ENCODE measurements at places on chromosomes 6 and 20.

GRCh38 chr20:41818369-41818768 lies 200.2 kb upstream of the CHD6 start:
- no peak for DNase-seq

DNA sequence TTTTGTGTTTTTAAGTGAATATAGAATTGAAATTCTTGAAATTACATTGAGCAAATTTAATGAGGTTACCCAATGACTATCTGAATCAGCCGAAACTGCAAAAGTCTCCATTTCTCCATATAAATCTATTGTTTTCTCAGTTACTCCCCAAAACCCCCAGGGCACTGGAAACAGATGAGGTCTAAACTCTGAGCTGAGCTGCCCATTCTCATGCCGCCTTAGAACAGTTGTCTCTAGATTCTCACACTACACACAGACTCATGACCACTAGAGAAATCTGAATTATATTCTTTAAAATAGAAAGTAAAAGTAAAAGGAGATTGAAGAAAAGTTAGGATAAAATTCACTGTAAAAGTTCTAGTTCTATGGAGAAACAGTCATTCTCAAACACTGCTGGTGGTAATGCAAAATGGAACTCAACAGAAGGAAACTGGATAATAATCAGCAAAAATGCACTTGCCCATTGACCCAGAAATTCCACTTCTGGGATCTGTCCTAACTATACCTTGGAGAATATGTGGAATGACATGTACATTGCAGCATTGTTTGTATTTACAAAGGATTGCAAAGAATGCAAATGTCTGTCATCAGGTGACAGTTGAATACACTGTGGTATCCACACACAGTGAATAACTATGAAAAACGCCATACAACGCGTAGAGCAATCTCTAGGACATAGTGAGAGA lies 125.5 kb downstream of the IPCEF1 start:
- no peak for DNase-seq

DNA sequence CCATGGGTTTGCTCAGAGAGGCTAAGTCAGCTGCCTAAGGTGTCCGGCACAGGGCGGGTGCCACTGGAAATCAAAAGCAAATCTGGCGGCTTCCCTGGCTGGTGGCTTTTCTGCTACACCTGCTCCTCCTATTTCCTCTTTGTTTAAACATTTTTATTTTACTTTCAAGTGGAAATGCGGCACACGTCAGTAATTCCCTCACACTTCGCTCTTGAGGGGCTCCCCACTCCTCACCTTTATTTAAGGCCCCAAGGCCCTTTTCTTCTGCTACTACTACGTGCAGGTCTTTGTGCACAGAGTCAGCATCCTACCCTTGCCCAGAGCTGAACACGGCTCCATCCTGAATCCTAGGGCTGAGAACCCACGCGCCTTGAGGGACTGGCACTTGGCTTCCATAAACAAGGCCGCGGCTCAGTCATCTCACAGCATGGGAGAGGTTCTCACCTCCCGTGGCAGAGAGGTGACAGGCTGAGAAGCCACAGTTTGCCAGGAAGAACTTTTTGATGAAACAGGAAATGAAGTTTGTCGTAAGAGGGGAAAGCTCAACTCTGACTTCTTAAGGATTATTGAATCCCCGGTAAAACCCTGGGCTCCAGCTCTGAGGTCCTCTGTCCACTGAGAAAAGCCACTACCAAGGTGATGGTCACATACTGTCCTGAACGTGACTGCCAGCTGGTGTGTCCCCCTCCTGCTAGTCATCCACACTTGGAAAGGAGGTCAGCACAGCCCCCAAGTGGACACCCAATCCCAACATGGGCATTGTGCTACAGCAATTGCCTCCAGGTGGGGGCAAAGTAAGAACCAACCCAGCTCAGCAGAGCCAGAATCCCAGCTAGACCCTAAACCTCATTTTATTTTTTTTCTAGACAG lies 48.0 kb downstream of the NFATC2 start:
- DNase-seq: no peak

DNA sequence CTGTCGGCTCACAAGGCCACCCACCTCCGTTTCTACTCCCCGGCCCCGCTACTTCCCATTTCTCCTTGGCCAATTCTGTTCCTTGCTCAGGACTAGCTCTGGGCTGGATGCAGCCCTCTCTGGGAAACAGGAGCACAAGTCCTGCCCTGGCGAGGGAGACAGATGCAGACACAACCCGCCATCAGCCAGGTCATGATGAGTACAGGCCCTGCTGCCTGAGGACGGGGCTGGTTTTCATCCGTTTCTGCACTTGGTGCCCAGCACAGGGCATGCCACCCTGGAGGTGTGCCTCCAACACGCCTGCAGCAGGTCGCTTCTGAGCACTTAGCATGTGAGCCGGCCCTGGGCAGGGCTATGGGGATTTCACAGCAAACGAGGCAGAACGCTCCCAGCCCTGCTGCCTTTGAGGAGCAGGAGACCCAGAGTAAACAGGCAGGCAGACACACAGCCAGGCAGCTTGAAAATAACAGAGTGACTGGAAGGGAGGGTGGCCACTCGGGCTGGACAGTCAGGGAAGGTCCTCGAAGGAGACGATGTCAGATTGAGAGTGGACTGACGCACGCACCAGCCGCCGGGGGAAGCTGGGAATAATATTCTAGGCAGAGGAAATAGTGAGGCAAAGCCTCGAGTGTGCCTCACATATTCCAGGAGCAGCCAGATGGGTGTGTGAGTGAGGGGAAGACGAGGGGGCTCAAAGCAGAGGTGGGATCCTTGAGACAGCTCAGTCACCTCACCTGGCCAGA lies 21.2 kb upstream of the VSTM2L start:
- peak; percentile 48 for DNase-seq

DNA sequence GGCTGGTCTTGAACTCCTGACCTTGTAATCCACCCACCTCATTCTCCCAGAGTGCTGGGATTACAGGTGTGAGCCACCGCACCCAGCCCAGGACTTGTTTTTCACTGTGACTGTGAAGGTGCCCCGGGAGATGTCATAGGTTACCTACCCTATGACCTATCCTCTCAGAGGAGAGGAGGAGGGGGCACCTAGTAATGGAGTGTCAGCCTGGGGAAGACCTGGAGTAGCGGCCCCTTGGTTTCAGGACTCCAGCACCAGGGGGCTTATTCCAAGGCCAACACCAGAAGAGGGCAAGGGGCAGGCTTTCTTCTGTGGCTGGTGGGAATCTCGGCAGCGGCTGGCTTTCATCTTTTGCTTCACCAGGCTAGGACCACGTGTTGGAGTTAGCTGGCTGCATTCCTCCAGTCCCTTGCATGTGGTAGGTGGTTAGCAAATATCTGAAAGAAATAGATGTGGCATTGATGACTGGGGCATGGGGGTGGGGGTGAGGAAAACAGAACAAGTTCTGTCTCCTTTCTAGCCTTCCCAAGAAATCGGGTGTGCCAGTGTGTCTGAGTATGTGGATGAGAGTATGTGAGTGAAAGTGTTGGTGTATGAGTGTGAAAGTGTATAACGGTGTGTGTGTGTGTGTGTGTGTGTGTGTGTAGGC lies 7.9 kb upstream of the ITPR3 start:
- no peak for DNase-seq

- DNase-seq: no peak
These were observed 15.2 kb downstream of the DNAH8 start for GRCh38 chr6:38730140-38730862.

DNA sequence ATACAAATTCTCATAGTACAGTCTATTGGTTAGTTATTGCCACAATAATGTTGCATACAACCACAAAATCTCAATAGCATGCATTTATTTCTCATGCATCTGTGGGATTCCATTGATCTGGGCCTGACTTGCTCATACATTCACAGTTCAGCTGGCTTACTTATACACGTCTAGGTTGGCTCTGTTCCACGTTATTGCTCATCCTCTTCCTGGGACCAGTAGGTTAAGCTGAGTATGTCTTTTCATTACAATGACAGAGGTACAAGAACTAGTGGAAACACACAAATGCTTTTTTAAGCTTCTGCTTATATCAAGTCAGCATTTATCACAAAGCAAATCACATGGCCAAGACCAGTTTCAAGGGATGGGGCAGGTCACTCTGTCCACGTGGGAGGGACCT lies 485.3 kb upstream of the BTBD3 start:
- DNase-seq: no peak

DNA sequence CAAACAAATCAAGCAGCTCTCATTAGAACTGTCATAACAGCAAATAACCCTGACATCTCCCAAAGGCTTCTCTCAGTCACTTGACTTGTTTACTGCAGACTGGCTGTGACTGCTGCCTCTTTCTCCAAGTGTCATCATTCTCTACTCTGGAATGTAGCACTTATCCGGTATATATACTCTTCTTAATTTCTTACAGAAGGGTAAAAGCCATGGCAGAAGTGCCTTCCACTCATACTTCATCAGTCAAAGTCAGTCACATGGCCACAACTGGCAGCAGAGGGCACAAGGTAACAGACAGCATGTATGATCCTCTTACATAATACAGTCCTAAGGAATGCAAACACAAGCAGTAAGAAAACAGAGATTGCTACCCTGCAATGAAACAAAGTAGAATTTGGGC lies 9.3 kb downstream of the NAPB start:
- no peak for DNase-seq

- DNase-seq: no peak
These were observed 32.9 kb downstream of the FRK start for GRCh38 chr6:116027801-116028200.

DNA sequence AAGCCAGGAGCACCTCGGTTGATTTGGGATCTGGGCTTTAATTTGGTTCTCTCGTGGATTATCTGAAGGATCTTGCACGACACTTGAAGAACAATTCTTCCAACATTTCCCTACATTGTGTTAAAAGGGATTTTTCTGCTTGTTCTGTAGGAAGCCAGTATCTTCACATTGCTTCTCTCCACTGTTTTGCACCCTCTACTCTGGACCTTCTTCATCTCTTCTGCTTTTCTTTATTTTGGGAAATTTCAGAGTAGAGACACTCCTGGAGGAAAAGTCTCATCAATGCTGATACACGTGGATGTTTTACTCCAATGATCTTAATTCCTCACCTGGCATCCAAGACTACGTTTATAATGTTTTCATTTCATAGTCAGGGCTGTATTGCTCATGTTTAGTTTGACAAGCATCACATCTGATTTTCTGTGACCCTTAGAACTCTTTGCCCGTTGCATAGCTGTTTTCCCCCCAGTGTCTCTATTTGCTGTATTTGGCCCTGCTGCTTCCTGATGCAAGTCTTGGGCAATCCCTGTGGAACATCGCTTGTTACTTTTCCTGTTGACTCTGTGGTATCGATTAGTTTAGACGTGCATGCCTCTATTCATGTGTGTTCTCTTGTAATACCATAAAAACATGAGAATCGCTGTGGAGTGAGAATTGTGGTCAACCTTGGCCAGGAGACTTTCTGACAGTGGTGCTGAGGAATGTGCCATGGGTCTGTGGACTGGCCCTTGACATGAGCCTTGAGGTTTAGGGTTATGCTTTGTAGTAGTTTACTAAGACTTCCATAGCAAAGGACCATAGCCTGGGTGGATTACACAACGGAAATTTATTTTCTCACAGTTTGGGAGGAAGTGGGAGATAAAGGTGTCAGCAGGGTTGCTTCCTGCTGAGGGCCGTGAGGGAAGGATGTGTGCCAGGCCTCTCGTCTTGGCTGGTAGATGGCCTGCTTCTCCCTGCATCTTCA lies 12.5 kb downstream of the PLCB1 start:
- DNase-seq: no peak

DNA sequence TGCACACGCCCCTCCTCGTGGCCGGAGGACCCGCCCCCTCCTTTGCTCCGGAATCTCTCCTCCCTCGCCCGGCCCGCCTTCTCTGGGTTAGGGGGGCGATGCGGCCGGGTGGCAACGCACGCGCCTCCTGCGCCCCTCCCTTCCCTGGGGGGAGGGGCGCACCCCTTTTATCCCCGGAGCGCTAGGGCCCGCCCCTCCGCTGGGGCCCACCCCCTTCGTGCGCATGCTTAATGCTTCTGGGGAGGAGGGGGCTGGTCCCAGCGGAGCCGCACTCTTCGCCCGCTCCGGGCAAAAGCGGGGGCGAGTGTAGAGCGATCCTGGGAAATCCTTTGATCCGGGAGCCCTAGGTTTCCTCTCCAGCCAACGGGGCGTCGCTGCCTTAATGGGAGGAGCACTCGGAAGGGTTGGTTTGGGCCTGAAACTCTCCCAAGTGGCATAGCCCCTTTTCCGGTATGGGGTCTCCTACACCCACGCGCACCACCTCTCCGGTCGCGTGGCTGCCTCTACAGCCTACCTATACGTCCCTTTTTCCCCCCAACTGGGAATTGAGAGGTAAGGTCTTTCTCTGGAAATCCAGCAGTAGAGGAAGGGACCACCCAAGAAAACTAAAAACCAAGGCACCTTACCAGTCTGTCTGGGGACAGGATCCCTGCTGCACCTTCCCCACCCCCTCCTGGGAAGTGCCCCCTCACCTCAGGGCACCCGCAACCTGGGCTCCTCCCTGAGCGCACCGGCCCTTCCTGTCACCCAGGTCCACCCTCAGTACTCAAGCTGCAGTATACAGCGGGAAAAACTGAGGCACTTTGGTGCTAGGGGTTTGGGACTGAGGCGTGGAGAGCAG lies 2.1 kb downstream of the SOX12 start:
- DNase-seq: peak; percentile 85

- DNase-seq: no peak
These were observed 30.1 kb upstream of the NOX3 start for GRCh38 chr6:155485756-155486155.

- DNase-seq: no peak
These were observed 8.5 kb upstream of the CST3 start for GRCh38 chr20:23646106-23646873.

GRCh38 chr6:20680697-20681165 lies 146.5 kb downstream of the CDKAL1 start:
- DNase-seq: no peak

GRCh38 chr6:3011592-3011991 lies 11.9 kb downstream of the NQO2 start:
- DNase-seq: no peak

GRCh38 chr6:22958677-22959076 lies 389.3 kb downstream of the HDGFL1 start:
- no peak for DNase-seq

GRCh38 chr20:16554766-16555543 lies 18.3 kb downstream of the KIF16B start:
- peak; percentile 54 for DNase-seq

DNA sequence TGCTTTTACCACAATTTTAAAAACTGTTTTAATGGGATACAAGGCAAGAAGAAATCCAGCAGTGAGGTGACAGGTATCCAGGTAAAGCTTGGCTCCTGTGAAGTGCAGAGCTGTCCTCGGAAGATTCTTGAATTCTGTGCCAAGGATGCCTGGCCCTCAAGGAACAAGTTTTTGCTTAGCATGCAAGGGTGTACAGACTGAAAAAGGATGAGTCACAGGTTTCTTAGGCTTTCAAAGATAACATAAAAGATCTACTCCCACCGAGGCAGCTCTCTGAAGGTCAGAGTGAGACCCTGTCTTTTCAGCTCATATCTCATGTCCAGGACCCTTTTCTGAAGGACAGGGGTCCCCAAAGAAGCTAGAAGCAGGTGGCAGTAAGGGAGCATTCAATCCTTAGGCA lies 83.3 kb downstream of the CHD6 start:
- no peak for DNase-seq

- DNase-seq: no peak
These were observed 11.4 kb upstream of the COL9A1 start for GRCh38 chr6:70314296-70314695.

All from upper lobe of left lung (tissue), 6 donors.